NCI-H524 treated with DMSO at 0.1 percent for 48 hours (cell line): ENCODE measurements at places on chromosomes 3 and 15.

DNA sequence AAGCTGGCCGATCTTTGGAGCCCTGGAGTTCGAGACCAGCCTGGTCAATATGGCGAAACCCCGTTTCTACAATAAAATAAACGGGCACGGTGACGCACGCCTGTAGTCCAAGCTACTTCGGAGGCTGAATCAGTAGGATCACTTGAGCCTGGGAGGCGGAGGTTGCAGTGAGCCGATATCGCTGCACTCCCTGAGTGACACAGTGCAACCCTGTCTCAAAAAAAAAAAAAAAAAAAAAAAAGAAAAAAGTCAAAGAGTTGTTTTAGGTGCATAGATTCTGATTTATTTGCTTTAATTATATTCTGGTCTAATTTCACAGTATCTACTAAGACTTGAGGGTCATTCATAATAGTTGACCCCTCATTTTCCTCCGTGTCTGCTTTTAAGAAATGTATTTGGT lies 1.7 kb downstream of the ARL13B start:
- no peak for DNase-seq

- DNase-seq, result no peak
These were observed 58.6 kb upstream of the MCF2L2 start for GRCh38 chr3:183487016-183487415.

DNA sequence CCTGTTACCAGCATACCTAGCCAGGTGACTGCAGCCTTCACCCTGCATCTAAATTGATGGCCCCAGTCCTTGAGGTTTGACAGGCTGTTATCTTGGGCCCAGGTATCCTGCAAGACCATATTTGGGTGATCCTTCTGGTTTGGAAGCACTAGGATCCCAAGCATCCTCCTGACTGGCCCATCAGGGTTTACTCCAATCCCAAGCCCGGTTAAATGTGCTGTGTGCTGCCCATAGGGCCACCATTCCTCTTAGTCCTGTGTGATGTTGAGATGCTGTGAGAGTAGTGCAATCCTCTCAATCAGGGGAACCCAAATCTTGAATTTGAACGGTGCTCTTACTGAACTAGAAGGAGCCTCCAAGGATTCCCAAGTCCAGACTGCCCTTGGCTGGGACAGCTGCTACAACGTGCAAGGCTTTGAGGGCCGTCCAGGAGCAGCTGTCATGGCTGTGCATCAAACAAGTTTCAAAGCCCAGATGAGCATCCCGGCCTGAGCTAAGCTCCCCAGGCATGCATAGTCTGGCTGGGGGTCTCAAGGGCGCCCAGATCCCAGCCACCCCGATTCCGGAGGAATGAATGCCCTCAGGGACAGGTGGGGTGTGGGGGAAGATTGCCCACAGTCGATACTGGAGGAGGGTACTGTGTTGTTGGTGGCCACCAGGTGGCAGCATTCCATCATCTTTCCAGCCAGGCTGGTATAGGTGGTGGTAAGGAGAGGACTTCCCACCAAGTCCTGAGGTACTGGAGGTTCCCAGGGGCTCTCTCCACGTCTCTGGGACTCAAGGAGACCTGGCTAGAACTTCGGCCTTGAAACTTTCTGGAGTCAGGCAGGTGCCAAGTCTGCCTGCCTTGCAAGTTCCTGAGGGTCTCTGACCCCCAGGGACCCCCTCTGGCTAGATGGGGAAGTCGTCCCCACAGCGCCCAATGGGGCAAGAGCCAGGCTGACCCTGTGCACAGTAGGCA lies 32.6 kb downstream of the RBM5 start:
- no peak for DNase-seq

GRCh38 chr3:148464246-148464645 lies 233.5 kb upstream of the AGTR1 start:
- DNase-seq, result no peak

DNA sequence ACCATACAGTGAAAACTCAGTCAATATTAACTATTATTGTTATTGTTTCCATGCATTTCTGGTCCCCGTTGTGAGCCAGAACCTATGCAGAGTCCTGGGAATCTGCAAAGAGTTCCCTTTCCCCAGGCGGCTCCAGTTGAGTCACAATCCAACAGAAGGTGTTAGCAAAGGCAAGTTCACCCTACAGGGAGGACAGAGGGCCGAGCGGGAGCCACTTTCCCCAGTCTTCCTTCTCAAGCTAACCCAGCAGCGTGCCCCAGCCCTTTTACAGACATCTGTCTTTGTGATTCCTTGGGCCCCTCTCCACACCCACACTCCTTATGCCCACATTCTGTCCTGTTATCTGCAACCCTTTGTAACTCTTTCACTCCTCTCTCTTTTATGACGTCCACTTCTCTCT lies 13.1 kb upstream of the LTF start:
- DNase-seq, result no peak

- DNase-seq, result no peak
These were observed 8.3 kb downstream of the EOGT start for GRCh38 chr3:69005071-69005790.

- no peak for DNase-seq
These were observed 59.4 kb downstream of the SLC6A6 start for GRCh38 chr3:14461748-14462324.
